ENCODE measurements at places on chromosomes 7 and 10. TPM values are rescaled to one million over a fixed set of nuclear protein-coding genes. Genes with fewer than 3 reads are reported as not detected.

DNA sequence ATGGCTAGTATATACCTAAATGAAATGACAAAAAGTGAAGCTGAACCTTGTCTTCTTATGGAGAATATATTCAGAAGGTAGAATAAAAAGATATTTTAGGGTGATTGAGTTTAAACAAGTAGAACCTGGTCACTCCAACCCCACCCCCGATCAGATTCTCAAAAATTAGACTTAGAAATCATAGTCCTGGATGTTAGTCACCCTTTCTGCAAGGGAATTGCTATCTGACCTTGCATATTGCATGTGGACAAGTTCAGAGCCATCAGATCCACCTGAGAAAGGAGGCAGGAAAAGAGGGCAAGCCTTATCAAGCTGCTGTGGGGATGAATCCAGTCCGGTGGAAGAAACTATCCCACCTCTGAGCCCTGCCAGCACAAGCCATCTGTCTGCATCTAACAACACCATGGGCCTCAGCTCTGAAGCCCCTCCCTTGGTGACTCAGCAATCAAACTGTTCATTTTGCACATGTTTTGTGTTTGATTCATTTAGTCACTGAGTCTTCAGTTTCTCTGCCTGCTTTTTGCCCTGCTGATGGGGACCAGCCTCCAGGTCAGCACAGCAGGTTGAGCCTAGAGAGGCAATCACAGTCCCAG, 727.3 kb downstream of the AUTS2 start:
- DNase-seq: peak; percentile 3

Gene ANXA8
- 1.4 TPM for total RNA-seq

GRCh38 chr10:70683601-70683934, 11.3 kb downstream of the ADAMTS14 start:
- DNase-seq: no peak

DNA sequence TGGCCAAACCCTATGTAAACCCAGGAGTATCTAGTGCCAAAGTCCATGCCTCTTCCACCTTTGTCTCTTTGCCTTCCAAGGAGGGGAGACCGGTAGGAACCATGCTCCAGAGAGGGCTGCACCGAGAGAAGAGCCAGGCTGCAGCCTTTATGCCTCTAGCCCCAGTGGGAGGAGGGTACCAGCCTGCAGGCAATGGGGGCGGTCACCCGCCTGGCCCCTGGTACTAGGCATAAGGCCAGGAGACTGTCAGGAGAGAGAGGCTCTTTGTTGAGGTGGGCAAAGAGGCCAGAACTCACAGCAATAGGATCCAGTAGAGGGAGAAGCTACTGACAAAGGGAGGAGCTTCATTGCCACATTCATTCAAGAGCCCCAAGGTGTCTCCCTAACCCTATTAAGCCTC, 146.6 kb upstream of the PDE1C start:
- DNase-seq: no peak

DNA sequence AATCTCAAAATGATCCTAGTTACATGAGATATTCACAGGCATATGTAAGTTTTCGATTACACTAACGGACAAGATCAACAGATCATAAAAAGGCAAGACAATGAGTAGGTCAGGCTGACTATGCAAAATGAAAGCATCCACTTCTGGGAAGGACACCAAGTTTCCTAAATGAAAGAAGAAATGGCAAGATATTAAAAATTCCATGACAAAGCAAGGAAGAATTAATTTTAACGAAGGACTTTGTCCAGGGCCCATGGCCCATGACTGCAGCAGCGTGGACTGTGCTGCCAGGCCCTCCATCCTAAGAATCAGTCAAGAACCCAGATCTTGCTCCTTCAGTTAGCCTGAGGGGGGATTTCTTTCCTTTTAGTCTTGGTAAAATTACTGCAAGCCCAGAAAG, 182.4 kb upstream of the FRMD4A start:
- DNase-seq: no peak

- DNase-seq: no peak
Observed at GRCh38 chr7:12475362-12476063, 71.8 kb upstream of the VWDE start.

Gene IFIT1B
- not detected for total RNA-seq

DNA sequence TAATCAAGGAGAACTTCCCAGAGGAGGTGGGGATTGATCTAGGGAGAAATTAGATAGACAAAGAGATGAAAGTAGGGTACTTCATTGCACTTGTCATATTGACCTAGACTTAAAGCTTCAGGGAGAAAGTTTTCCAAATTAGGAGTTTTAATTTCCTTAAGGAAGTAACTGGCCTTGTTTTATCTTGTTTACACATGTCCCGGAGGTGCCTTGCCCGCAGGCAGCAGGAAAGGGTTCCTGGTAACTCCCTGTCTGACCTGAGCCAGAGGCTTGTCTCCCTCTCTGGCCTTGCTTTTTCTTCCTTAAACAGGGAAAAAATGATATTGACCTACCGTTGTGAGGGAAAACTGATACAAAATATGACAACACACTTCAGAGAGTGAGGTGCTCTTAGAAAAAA, 181.6 kb downstream of the EVX1 start:
- DNase-seq: no peak

GRCh38 chr7:110386006-110386405, 704.9 kb upstream of the LRRN3 start:
- DNase-seq: no peak

Data from epithelial cell of proximal tubule (primary cell).